Right ventricle myocardium superior (tissue), 1 donor: ENCODE measurements at places on chromosomes 3 and 15. TPM values are rescaled to one million over a fixed set of nuclear protein-coding genes. Genes with fewer than 3 reads are reported as not detected.

GRCh38 chr3:139906418-139906817 lies 28.6 kb upstream of the CLSTN2 start:
- DNase-seq, result no peak

EIF4E3 gene
- 52.6 TPM for total RNA-seq

DNA sequence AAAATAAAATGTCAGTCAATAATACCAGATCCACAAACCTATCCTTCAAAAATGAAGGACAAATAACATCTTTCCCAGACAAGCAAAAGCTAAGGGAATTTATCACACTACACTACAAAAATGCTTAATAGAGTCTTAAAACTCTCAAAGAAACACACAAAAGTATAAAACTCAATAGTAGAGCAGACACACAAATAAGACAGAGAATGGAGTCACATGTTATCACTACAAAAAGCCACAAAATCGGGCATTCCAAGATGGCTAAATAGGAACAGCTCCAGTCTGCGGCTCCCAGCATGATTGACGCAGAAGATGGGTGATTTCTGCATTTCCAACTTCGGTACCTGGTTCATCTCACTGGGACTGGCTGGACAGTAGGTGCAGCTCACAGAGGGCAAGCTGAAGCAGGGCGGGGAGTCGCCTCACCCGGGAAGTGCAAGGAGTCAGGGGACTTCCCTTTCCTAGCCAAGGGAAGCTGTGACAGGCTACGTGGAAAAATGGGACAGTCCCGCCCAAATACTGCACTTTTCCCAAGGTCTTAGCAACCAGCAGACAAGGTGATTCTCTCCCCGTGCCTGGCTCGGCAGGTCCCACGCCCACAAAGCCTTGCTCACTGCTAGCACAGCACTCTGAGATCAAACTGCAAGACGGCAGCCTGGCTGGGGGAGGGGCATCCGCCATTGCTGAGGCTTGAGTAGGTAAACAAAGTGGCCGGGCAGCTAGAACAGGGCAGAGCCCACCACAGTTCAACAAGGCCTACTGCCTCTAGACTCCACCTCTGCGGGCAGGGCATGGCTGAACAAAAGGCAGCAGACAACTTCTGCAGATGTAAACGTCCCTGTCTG lies 46.3 kb downstream of the SENP7 start:
- DNase-seq, result peak; percentile 43

CASR gene
- not detected for total RNA-seq

GRCh38 chr3:99625643-99626416 lies 12.6 kb upstream of the COL8A1 start:
- no peak for DNase-seq

GRCh38 chr3:133479895-133480669 lies 80.2 kb downstream of the BFSP2 start:
- DNase-seq, result no peak

RASL12 gene
- total RNA-seq, result 19.7 TPM

DNA sequence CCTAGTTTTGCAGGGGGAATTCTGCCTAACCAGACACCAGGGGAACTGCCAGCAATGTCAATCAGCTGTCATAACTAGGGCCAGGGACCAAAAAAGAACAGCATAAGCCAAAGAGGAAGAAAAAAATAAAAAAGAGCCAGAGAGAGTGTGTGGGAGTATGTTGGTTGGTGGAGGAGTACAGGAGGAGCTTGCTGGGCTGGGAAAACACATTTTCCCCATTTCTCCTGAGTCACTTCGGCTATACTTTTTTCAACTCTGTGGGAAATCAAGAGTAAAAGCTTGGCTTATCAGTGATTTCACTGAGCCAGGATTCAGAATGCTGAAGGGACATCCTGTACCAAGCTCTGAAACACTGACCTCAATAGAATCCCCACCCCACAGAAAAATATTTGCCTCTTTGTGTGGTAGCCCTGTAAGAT lies 144.7 kb upstream of the DPH6 start:
- DNase-seq, result no peak

GRCh38 chr15:69780374-69780773 lies 317.3 kb downstream of the TLE3 start:
- no peak for DNase-seq

DNA sequence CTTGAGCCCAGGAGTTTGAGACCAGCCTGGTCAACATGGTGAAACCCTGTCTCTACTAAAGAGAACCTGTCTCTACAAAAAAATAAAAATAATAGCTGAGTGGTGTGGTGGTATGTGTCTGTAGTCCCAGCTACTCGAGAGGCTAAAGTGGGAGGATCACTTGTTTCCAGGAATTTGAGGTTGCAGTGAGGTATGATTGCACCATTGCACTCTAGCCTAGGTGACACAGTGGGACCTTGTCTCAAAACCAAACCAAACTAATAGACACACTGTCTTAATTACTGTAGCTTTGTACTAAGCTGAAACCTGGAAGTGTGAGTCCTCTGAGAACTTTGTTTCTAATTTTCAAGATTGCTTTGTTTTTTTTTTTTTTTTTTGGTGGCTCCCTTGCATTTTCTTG lies 30.4 kb downstream of the MGA start:
- no peak for DNase-seq

DNAH12 gene
- 0.08 TPM for total RNA-seq

DNA sequence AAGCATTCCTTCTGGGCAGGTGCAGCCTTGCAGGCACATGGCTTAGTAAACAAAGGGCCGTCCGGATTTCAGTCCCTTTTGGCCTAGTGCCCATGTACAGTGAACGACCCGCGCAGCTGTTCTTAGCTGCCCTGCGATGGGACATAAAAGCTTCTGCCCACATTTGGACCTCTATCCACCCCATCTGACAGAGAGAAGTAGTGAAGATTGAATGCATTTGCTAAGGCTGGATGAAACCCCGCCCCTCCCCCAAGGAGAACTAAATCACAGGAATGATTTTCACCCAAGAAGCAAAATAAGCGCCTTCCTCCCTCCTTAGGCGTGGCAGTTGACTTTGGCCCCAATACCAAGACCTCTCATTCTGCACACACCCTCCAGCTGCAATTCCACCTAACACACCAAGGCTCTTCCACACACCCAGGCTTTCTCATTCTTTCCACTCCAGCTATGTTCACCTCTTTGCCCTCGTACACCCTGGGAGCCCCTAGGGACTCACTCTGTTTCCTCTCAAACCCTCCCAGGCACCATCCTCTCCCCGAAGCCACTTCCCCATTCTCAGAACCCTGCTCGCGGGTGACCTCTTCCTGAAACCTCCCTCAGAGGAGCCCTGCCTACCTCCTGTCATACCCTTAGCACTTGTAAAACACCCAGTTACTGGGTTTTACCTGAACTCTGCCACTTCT lies 14.1 kb upstream of the HRH1 start:
- DNase-seq, result peak; percentile 52

- DNase-seq, result no peak
Measured at GRCh38 chr3:184307915-184308314, 6.5 kb upstream of the EIF4G1 start.

- no peak for DNase-seq
Measured at GRCh38 chr3:141279077-141279967, 47.7 kb downstream of the PXYLP1 start.

DNA sequence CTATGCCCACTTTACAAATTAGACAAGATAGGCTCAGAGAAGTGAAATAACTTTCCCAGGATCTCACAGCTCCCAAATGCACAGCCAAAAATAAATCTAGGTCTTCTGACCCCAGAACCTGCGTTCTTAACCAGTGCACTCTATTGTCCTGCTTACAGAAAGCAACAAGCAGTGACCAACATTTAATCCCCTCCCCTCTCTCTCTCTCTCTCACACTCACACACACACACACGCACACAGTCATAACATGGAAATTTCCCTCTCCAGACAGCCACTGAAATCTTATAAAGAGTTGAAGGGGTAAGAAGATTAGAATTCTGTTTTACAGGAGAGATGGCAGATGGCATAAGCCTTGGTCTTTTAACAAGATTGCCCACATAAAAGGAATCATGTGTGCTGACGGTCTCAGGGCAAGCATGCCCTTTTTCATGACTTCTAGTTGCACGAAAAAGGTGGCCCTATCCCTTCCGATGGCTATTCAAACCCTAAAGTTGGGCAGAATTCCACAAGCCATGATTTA lies 29.4 kb downstream of the EOGT start:
- no peak for DNase-seq

DNA sequence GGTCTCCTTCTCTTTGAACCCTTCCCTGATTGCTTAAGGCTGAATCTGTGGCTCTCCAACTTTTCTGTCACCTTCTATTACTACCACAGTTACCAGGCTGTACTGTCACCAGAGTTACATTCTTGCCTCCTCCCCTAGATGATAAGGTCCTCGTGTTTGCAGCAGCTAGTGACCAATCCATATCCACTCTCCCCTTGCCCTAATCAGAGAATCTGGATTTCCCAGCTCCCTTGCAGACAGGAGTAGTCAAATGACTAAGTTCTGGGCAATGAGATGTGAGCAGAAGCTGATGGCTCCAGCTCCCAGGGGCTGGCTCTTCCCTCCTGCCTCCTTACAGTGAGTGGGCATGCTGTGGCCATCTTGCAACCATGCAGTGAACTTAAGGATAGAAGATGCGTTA lies 95.4 kb upstream of the VGLL4 start:
- no peak for DNase-seq

DUOXA2 gene
- not detected for total RNA-seq

- DNase-seq, result no peak
Measured at GRCh38 chr3:48194446-48195071, 6.3 kb upstream of the CDC25A start.

LRTM1 gene
- total RNA-seq, result not detected

EAF2 gene
- 2.6 TPM for total RNA-seq

UBA7 gene
- 19.7 TPM for total RNA-seq

DNA sequence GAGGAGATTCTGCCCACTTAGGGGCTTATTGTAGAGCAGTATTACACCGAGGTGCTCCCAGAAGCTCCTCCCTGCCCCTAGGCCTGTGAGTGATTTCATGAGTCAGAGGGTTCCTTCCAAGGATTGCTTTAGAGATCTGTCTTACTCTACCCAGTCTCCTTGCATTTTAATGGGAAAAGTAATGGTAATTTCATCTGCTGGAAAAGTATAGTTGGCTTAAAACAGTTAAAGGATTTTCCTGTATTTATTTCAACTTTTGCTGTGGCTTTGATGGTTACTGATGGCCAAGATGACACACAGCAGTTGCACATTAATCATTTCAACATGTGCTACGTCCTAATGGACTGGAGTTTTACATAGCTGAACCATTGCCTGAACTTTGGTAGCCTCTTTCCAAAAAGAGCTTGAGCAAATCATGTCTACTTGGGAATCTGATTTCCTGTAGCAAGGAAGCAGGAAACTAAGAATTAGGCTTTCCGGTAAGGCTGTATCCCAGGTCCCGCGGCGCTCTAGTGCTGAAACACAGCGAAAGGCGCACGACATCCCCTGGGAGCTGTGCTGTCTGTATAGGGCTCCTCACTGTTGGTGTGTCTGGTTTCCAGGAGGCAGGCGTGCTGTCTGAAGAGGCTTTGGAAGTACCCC lies 9.2 kb upstream of the PGPEP1L start:
- DNase-seq, result peak; percentile 61

- peak; percentile 32 for DNase-seq
Measured at GRCh38 chr3:53195066-53195450, 34.0 kb downstream of the PRKCD start.

ACKR2 gene
- 0.43 TPM for total RNA-seq
